ENCODE measurements at places on chromosomes 12 and 14.

DNA sequence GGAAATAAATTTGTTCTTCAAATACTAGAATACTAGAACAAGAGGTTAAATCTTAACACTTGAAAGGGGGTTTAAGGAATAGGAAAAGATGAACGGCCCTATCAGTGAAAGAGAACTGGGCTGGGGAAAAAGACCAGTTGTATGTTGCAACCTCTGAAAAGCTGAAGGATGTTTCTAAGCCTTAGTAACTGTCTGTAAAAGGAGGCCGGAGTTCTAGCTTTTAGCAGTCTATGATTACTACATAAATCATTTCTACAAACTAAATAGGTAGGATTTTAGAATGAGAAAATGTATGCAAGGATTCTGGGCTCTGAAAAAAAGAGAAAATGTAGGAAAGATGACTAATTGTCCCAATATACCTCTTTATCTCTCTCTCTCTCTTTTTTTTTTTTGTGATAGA is 4.9 kb downstream of the CERS5 start:
- no peak for DNase-seq

GRCh38 chr14:34322940-34323418 is 139.1 kb downstream of the SPTSSA start:
- peak; percentile 71 for DNase-seq

DNA sequence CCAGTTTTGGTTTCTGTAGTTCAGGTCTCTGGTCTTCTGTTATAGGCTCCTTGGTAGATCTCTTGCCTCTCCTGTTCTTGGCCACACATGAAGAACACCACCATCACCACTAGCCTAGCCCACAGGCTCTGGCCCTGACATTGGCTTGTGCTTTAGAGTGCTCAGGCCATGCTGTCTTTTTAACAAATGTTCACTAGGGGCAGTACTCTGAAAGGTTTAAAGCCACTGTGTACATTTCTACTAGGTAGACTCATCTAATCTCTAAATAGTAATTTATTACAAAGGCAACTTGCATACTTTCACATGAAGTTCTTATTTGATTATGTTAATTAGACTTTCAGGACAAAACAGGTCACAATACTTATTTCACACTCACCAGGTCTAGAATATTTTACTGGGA is 38.3 kb downstream of the PDE6H start:
- DNase-seq = no peak

- DNase-seq = no peak
These were observed 17.3 kb upstream of the CCDC196 start for GRCh38 chr14:66468778-66469367.

DNA sequence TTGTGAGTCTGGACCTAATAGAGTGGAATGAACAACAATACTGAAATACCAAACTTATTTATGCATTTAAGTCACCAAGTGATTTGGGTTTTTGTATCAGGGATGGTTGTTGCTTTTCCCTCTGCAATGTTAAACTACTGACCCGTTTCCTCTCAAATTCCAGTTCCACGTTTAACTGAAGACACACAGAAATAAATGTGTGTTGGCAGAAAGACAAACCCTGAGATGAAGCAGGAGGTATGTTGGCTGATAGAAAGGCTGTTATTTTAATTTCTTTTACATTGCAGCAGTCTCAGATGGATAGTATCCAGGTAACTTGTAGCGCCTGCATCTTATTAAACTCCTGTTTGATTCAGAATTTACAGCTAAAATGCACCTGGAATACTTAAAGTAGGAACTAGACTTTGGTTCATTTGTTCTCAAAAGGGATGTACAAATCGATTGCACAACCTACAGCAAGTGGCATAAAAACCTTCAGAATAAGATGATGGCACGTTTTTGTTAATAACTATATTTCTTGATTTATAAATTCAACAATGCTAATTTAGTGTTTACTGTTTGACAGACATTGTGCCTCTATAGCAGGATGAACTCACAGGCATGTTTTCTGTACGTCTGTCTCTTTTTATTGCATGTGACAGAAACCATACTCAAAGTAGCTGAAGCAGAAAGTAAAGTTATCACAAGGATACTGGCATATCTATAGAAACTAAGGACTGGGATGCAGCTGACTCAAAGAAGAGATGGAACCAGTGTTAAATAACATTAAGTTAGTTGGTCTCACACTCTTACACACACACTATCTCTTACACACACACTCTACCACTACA is 405.7 kb downstream of the ZFP36L1 start:
- no peak for DNase-seq

GRCh38 chr12:24979976-24980730 is 31.3 kb upstream of the BCAT1 start:
- no peak for DNase-seq

DNA sequence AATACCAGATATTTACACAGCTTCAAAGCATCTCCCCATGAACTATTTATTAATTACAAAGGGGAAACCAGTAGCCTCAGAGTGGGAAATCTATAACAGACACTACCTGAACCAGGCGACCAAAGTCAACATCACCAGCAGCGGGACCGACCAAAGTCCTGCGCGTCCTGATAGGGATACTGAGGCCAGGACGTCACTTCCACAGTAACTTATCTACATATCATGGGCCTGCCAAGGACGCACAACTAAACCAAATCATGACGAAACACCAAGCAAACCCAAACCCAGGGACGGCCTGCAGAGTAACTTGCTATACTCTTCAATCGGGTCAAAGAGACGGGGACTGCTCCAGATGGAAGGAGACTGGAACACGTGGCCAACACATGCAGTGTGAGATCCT is 26.0 kb upstream of the RIMBP2 start:
- no peak for DNase-seq

DNA sequence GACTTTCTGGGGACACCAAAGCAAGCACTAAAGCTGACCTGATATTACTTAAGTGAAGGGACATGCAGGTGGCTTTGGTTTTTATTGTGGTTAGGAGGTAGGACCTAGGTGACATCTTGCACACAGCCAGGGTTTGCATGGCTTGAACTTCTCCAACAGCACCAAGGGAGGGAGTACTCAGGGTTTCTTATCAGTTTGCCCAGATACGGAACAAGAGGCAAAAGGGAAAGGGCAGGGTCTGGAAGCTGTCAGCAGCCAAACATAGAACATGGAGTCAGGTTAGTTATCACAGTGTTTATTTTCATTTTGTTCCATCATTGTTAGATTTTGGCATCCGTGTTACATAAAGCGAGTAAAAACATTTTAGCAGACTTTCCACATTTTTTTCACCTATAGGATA is 186.3 kb upstream of the CLEC14A start:
- no peak for DNase-seq
